ENCODE measurements at places on chromosomes 2 and 18.
A peak's percentile ranks its signal among the peaks of the same experiment; 100 is the strongest.

GRCh38 chr2:127604986-127605385 is 41.0 kb upstream of the GPR17 start:
- no peak for DNase-seq

DNA sequence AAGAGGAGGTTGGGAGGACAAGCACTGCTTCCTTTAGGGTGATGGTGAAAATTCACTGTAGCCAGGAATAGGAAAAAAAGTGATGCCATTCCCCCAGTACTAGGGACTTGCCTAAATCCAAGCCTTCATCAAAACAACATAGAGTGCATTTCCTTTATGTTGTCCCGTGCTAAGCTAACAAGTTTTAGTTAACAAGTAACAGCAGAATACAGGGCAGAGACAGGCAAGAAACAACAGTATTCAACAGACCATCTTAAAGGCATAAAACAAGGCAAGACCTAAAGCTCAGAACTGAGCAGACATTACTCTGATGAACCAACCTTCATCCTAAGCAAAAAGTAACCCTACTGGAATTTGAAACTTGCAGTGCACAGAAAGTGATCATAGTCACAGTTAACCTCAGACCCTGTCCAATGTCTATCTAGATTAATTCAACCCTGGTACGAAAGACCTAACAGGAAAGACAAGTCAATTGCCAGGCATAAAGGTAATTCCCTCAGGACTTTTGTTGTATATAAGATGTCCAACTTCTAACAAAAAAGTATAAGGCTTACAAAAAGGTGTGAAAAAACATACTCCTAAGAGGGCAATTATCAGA is 34.4 kb upstream of the GALNT1 start:
- DNase-seq: no peak

DNA sequence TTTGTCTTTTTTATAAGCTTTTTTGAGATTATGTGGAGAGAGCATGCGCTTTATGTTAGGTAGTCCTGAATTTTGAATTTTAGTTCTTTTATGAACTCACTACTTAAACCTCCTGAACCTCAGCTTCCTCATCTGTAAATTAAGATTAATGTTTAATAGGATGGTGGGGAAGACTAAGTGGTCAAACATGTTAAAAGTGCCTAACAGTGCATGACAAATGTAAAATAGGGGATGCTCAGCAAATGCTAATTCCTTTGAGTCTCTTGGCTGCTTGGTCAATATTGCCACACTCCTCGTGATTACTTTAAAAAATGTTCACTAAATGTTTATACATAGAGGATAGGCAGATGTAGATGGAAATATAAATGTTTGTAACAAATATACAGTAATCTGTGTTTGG is 6.8 kb downstream of the BIRC6 start:
- no peak for DNase-seq

DNA sequence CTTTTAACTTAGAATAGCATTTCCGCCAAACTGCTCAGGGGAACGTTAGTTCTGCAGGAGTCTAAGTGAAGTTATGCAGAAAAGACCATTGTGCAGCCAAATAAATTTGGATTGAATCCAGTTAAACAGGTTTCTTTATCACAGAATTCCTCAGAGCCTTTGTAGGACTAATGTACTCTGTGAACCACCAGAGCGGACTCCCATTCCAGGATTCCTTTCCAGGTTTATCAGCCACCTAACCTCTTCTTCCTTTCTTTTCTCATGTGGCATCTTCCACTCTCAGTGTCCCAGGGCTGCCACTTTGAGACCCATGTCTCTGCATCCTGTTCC is 350.4 kb downstream of the TSN start:
- DNase-seq: no peak

GRCh38 chr18:57131782-57132181 is 15.1 kb upstream of the BOD1L2 start:
- DNase-seq: no peak

DNA sequence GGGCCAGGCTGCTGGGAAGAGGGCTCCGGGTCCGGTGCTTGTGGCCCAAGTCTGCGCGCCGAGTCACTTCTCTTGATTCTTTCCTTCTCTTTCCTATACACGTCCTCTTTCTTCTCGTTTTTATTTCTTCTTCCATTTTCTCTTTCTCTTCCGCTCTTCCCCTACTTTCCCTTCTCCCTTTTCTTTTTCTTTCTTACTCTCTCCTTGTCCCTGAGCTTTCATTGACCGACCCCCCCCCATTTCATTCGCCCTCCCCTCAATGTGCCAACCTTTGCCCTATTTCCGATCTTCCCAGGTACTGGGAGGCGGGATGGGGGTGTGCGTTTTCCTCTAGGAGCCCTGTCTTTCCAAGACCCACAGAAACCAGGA is 1.8 kb downstream of the ONECUT2 start:
- DNase-seq: no peak

DNA sequence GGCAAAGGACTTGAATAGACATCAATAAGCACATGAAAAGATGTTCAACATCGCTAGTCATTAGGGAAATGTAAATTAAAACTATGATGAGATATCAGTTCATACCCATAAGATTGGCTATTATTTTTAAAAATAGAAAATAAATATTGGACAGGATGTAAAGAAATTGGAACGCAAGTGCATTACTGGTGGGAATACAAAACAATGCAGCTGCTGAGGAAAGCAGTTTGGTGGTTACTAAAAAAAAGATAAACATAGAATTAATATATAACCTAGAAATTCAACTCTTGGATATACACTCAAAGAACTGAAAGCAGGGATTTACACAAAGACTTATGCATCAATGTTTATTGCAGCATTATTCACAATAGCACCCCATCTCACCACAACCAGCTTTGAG is 174.5 kb upstream of the NDUFV2 start:
- DNase-seq: no peak

- no peak for DNase-seq
These were observed 54.1 kb upstream of the KLF7 start for GRCh38 chr2:207219676-207220501.

GRCh38 chr2:146506851-146507250 is 1338.0 kb upstream of the ACVR2A start:
- peak; percentile 3 for DNase-seq

DNA sequence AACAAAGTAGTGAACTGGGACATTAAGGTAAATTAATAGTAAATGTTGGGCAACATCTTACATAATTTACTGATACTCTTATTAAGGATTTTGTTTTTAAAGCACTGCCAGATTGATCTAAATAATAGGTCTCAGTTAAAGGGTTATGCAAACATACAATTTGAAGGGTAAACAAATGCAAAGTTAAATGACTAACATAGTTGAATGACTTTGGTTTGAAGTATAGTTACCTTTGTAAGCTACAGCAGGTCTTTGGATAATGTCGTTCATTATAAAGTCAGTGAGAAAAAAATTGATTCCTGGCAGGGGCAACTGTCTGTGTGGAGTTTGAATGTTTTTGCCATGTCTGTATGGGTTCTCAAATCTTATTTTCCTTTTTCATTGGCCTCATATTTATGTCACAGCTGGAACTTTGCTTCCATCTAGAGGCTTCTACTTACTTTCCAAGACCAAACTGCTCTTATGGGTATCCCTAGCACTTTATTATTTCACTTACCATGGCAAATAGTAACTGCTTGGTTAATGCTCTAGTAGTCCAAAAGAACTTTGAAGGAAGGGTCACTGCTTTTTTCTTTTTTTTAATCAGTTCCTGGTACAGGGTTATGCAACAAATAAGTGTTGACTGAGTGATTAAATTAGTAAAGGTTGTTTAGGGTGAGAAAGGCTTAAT is 107.8 kb downstream of the NBEAL1 start:
- peak; percentile 22 for DNase-seq

DNA sequence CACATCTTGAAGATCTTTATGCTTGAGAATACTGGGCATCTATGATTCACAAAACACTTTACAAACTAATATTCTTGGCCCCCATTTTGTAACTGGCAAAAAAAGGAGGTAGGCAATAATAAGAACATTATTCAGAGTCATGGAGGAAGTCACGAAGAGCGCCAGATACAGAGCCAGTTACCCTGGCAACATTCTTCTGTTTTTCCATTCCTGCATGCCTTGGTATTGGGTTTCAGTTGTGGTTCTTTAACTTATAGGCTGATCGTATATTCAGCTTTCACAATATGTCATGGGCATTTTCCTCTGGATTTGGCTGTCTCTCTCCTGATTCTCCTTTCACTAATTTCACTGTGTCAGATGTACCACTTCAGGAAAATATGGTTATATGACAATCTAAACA is 234.7 kb downstream of the HRH4 start:
- DNase-seq: no peak

GRCh38 chr2:27496357-27497287 is at the start of gene GCKR:
TSS of gene GCKR (plus strand) at chr2:27496839. CDS start at chr2:27496905, 66 bp downstream.
- no peak for DNase-seq

DNA sequence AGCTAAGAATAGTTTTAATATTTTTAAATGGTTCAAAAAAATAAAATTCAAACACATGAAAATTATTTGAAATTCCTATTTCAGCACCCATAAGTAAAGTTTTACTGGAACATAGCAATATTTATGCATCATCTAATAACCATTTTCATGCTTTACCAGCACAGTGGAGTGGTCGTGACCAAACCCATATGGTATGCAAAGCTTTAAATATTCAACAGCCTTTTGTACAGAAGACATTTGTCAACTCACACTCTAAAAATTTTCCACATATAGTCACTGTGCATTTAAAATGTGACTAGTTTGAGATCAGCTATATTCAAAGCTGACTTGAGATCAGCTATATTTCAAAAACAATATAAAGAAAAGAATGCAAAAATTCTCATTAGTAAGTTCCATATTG is 46.2 kb downstream of the PUM2 start:
- no peak for DNase-seq

DNA sequence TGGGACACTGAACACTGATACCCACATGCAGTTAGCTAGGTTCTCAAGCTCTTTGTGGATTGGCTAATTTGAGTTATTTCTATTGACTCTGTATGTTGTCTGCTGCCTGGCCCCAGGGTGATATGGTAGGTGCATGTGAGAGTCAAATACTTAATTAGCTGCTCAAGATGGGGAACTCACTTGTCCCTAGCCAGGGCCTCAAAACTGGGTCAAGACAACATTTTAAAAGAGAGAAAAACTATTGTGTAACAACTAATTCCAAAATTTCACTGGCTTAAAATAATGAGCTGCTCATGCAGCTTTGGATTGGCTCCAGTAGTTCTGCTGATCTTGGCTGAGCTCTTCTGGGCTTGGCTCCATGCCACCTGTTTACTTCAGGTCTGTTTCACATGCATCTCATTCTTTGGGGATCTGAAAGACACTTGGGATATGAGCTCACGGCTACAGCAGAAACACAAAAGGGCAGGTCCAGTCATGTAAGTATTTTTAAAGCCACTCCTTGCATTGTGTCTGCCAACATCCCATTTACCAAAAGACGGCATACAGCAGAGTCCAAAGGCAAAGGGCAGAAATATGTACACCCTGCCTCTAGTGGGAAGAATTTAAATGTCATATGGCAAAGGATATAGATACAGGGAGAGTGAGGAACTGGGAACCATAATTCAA is 716.8 kb downstream of the SUCLG1 start:
- DNase-seq: no peak

- DNase-seq: no peak
These were observed 57.9 kb downstream of the HDLBP start for GRCh38 chr2:241257419-241258032.

All from mesendoderm (in vitro differentiated cells).